ENCODE measurements at places on chromosomes 2 and 18.

GRCh38 chr2:3470166-3470651, 49.1 kb downstream of the ADI1 start:
- no peak for DNase-seq

GRCh38 chr2:102748107-102748506, 13.7 kb upstream of the TMEM182 start:
- no peak for DNase-seq

- no peak for DNase-seq
Measured at GRCh38 chr2:237904831-237905599, 45.6 kb downstream of the RAMP1 start.

DNA sequence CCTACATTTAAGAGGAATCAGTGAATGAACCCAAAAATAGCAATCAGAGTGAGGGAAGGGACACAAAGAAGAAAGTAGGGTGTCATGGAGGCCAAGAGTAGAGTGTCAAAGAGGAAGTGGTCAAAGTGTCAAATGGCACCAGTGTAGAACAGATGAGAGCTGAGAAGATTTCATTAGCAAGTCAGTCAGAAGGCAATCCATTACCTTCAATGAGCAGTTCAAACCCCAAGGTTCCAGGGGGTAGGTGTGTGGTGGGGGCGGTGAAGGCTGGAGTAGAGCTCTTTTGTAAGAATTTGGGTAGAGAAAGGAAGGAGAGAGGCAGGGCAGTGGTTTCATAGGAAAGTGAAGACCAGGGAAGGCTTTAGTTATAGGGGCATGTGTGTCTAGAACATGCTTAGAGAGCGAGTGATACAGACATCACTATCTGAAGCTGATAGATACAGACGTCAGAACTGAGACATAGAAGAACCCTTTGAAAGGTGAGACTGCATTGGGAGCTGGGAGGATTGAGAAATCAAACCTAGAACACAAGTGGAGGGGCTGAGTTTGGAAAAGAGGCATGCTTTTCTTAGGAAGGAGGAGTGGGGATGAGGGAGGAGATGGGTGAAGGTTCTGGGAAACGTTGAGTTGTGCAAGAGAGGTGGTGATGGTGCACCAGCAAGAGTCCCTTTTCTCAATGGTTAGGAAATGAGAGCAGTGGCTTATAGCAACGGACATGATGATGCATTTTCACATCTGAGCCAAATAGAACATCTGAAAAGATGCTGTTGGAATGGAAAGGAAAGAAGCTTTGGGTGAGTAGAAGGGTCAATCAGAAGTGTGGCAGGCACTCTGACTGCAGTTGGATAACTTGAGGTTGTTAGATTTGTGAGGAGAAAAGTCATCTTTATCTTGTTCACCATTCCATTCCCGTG, 48.9 kb upstream of the IL1RL1 start:
- DNase-seq: no peak

GRCh38 chr18:72675394-72675793, 131.3 kb upstream of the CBLN2 start:
- no peak for DNase-seq

DNA sequence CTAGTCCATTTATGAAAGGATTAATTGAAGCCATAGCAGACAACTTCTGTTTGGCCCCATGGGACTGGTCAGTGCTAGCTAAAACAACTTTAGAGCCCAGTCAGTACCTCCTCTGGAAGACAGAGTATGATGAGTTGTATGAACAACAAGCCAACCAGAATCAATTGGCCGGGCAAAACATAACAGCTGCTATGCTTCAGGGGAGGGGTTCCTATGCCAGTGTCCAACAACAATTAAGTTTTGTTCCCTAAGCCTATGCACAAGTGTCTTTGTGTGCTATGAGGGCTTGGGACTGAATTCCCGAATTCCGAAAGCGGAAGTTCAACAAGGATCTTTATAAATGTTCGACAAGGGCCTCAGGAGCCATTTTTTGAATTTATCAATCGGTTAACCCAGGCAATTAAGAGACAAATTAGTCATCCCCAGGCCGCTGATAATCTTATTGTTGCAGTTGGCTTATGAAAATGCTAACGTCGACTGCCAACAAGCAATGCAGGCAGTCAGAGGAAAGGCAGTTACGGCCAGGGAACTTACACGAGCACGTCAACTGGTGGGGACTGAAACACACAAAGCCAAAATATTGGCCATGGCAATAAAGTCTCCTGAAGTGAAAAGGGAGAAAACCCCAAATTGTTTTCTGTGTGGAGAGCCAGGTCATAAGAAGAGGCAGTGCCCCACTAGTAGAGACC, 57.9 kb downstream of the ZNF638 start:
- no peak for DNase-seq
